ENCODE measurements at places on chromosomes 13 and 19.

GRCh38 chr13:33723365-33723764 is 94.6 kb upstream of the RFC3 start:
- no peak for DNase-seq

- no peak for DNase-seq
These were observed 3.3 kb upstream of the LRG1 start for GRCh38 chr19:4542896-4543841.

GRCh38 chr19:39434123-39435076 is 1.3 kb downstream of the RPS16 start:
- DNase-seq = no peak

DNA sequence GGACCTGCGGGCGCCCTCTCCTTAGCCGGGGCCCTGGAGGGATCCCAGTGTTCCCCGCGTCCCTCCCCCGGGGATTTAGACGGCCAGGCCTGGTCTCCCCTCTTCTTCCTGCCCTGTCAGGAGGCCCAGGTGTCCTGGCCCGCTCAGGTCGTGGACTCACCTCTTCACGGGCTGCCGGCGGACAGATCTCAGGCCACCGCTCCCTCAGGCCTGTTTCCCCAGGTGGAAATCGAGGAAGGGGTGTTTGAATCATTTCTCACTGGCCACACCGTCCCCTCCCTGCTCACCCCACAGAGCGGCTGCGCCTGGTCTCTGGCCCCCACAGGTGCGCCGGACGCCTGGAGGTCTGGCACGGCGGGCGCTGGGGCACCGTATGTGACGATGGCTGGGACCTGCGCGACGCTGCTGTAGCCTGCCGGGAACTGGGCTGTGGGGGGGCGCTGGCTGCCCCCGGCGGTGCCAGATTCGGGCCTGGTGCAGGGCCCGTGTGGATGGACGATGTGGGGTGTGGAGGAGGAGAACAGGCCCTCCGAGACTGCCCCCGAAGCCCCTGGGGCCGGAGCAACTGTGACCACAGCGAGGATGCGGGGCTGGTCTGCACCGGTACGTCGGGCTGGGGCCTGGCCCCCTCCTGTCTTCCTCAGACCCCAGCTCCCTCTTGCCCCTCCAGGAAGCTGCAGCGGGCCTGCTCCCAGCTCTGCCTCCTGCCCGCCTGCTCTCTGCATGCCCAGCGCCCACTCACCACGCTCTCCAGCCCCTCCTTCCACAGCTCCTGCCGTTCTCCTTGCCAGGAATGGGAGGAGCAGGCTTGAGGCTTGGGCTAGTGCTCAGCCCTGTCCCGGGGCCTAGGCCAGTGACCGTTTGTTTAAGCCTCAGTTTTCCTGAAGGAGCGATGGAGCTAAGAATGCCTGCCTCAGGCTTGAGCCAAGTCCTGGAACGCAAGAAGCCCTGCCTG is 2.5 kb downstream of the SSC5D start:
- DNase-seq = no peak

DNA sequence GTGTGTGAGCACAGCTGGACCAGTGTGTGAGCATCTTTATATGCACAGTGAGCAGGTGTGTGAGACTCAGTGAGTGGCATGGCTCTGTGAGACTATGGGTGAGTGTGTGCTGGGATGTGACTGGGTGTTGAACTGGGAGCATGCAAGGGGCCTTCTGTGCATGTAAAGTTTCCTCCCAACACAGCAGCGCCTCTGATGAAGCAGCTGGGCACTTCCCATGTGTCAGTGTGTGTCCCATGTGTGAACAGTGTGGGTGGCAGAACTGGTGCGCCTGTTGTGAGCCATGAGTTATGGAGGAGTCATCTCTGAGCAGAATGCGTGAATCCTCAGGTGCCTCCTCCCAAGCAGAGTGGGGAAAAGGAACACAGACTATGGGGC is 24.1 kb downstream of the LGALS16 start:
- DNase-seq = no peak

DNA sequence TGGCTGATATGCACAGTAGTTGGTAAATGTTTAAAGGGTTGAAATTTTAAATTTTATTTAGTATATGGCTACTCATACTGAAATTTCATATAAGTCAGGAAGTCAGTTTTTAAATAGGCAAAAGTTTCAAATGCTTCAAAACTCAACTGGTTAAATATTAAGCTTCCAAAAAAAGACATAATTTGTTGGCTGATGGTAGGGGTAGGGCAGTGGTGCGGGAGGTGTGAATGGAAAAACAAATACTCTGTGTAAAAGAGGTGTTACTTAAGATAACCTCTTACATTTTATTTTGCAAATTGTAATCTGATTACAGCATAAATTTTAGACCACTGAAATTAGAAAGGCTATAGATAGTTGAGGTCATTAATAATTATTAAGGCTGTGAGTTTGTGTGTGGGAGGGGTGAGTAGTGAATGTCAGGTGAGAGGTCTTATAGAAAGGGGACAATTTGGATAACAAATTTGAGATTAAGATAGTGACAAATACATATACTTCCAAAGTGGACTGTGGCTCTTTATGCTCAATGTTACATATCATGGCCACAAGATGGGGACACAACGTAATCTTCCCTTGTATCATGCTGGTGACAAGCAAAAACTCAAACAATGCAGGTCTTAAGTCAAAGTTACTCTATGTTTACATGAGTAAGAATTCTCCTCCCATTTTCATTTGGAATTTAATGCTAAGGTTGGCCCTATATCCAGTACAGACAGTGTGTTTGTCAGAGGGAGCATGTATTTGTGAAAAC is 36.6 kb upstream of the OXGR1 start:
- DNase-seq = no peak

- peak; percentile 80 for DNase-seq
These were observed at the start of gene ZNF329 for GRCh38 chr19:58150328-58150921. Gene ZNF329 (minus strand): TSS chr19:58150789. CDS start chr19:58129503, 21,286 bp downstream.

GRCh38 chr19:39996811-39997637 is at the start of gene ZNF546:
Gene ZNF546 (plus strand): TSS chr19:39997060. CDS start chr19:39998327, 1,267 bp downstream.
- peak; percentile 78 for DNase-seq

- no peak for DNase-seq
These were observed 68.1 kb downstream of the CHST8 start for GRCh38 chr19:33689868-33690267.

DNA sequence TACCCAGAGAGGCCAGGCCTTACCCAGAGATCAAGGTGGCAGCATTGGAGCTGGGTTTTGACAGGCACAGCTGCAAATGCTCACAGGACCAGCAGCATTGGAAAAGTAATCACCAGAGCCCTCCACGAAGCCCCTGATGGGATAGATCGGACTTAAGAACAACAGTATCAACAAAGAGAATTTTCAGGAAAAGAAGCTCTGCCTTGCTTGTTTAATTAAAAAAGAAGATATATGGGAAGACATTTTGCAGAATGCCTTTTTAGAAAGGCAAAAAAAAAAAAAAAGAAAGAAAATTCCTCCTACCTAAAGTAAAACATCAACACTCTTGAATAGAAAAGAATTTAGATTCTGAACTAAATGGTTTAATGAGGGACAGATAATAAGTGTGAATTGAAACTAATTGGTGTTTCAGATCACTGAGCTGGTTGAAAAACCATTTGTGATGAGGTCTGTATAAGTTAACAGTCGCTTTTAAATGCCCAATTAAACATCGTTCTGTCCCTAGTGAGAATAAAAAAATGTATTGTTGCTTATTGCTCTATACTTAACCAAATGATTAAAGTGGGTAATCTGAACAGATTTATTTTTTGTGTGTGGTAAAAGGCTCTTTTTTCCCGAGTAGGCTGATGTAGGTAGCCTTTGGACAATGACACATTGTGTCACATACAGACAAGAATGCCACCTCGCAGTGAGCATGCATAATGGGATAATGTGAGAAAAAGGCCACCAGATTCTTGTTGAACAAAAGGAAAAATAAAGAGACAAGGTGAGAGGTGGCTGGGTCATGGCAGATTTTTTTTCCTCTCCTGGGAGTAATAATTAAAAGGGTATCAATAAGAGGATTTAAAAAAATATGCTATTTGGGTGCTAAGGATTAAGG is 93.0 kb upstream of the ARGLU1 start:
- DNase-seq = no peak

GRCh38 chr19:4115050-4115817 is 8.7 kb downstream of the MAP2K2 start:
- no peak for DNase-seq

DNA sequence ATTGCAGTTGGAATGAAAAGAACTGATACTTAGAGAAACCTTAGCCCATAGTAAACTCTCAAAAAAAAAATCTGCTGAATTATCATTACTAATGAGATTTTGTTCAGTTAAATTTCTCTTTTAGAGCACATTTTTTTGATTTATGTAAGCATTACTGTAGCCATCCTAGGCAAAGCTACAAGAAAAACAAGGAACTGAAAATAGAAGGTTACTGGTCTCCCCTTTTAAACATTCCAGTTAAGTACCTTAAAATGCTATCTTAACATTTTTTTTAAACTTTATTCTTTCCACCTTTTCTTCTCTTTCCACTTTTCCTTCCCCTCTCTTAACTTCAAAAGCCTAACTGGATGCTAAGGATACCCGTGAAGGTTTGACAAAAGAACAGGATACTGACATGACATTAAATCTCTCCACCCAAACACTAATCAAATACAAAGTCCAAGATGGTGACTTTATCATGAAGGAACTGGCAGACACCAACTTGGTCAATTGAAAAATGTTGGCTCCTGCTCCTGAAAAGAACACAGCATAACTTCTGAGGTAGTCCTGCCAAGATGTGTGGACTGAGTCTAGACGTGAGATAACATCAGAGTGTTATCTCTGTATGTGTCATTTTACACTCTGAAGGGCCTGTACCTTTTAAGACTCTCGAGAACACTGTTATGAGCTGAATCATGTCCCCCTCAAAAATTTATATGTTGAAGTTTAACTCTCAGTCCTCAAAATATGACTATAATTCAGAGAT is 29.5 kb upstream of the SACS start:
- DNase-seq = no peak

- DNase-seq = no peak
These were observed 163.5 kb upstream of the SPRY2 start for GRCh38 chr13:80504453-80504852.

- DNase-seq = no peak
These were observed 130.1 kb downstream of the SLITRK1 start for GRCh38 chr13:83752141-83752540.

- no peak for DNase-seq
These were observed 220.4 kb upstream of the SOX1 start for GRCh38 chr13:111846391-111847159.

- no peak for DNase-seq
These were observed 173.9 kb downstream of the ZIC5 start for GRCh38 chr13:99797691-99798090.

GRCh38 chr19:49133621-49134454 is 14.5 kb downstream of the PPFIA3 start:
- DNase-seq = no peak

DNA sequence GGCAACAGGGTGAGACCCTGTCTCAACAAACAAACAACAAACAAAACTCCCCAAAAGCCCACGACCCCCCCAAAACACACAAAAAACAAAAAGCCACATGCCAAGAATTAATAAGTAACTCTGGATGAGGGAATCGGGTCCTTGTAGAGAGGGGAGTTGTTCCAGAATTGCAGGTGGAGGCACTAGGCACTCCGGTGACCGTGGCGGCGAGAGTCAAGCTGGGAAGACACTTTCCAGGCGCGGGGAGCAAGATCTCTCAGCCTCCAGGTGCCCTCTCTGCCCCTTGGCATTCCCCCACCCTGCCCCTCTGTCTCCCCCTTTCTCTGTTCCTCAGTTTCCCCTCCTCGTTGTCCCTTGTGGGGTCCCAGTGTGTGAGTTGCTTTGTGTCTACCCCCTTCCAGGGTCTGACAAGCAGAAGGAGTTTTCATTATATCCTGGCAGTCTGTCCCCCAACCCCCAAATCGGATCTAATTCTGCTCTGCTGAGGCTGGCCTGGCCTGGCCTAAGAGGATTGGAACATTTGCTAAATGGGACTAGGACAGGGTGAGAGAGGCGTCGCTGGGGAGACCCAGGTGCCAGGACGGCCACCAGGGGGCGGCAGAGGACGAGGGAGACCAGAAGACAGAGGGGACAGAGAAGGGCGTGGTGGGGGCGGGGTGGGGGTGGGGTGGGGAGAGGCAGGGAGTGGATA is 8.3 kb upstream of the CRX start:
- DNase-seq = peak; percentile 33

GRCh38 chr19:16041299-16041990 is 34.9 kb upstream of the TPM4 start:
- peak; percentile 60 for DNase-seq

DNA sequence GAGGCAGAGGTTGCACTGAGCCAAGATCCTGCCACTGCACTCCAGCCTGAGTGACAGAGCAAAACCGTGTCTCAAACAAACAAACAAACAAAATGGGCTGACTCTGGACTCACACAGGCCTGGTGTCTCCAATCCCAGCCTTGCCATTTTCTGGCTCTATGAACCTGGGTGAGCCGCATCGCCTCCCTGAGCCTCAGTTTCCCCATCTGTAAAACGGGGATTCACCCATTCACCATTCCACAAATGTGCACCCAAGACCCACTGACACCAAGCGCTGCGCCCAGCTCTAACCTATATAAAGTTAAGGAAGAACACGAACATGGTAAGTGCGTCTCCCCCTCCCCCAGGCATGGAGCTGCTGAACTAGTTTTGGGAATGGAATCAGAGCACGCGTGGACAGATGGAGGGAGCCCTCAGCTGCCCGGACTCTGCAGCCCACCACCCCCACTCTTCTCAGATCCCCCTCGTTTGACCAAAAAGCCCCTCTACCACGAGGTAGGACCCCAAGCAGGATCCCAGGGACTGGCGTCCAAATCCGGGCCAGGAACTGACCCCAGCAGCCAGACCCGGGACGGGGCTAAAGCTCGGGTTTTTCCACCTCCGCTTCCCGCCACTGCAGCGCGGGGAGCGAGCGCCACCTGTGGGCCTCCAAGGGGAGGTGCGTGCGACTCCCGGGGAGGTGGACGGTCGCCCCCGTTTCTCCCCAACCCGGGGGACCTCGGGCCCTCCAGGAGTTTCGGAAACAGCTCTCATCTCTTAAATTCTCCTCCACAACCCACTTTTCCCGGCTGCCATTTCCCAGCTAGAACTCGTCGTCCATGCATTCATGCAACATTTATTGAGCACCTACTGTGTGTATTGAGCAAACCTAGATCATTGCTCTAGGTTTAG is 33.0 kb upstream of the ADGRE5 start:
- DNase-seq = peak; percentile 49

DNA sequence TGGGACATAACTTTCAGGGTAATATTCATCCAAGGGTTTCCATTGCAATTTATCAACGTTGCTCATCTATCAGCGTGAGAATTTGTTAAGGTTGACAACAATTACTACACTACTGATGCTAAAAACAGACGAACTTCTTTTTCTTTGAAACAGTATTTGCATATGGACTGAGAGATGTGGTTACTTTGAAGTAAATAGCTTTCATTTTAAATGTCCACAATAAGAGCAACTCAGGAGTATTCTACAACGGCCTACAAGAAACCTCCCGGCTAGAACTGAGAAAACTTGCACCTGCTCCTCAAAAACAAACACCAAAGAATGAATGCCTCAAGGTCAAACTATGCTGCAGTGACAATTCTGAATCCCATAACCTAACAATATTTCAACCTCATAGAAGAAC is 238.4 kb downstream of the IRS2 start:
- no peak for DNase-seq

DNA sequence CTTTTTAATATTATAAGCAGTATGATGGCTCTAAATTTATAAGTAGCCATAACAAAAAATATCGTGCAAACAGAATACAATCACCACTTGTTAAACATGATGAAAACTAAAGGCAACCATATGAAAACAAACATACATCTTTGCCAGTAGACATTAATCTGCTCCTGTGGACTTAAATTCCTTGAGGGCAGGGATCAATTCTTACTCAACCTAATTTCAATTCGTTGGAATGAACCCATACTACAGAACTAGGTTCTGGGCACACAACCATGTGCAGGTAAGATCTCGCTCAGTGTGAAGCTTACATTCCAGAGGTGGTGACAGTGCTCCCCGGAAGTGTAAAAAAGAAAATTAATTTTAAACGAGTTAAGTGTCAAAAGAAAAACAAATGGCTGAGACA is 13.4 kb downstream of the TBC1D4 start:
- DNase-seq = no peak

Data from right renal pelvis (tissue), 4 donors.